K562 (cell line): ENCODE measurements at places on chromosomes 5 and 9. TPM values are rescaled to one million over a fixed set of nuclear protein-coding genes. Genes with fewer than 3 reads are reported as not detected.

PHYHD1 gene
- 0.32 and 0.91 TPM in 2 replicates for polyA plus RNA-seq

IL7R gene
- 0.03 TPM in 1 of 2 replicates, not detected in the other for polyA plus RNA-seq

AMBP gene
- polyA plus RNA-seq = not detected in 2 replicates

RBM22 gene
- 37.1 and 38.3 TPM in 2 replicates for polyA plus RNA-seq

RMRP gene
- polyA plus RNA-seq = 968 and 2,315 TPM in 2 replicates

ORM2 gene
- not detected in 2 replicates for polyA plus RNA-seq

CMBL gene
- 109 and 128 TPM in 2 replicates for polyA plus RNA-seq

RNF183 gene
- polyA plus RNA-seq = 0.08 and 0.11 TPM in 2 replicates

ELOVL7 gene
- polyA plus RNA-seq = 6.9 and 8.9 TPM in 2 replicates

PCDHA7 gene
- not detected in 2 replicates for polyA plus RNA-seq

HTR4 gene
- 0.09 TPM in 1 of 2 replicates, not detected in the other for polyA plus RNA-seq

MEGF10 gene
- polyA plus RNA-seq = not detected in 2 replicates

GABRG2 gene
- polyA plus RNA-seq = 0.03 TPM in 1 of 2 replicates, not detected in the other

SLC1A3 gene
- polyA plus RNA-seq = not detected in 2 replicates

ADGRV1 gene
- polyA plus RNA-seq = 50.7 and 51.8 TPM in 2 replicates

PCDHA9 gene
- not detected in 2 replicates for polyA plus RNA-seq

PCDHA4 gene
- not detected in 2 replicates for polyA plus RNA-seq

CCNI2 gene
- polyA plus RNA-seq = not detected in 2 replicates

FAM153A gene
- polyA plus RNA-seq = not detected in 2 replicates

OTP gene
- polyA plus RNA-seq = 0.04 and 0.05 TPM in 2 replicates

TPRN gene
- polyA plus RNA-seq = 11.8 and 14.4 TPM in 2 replicates

CNTNAP3B gene
- 0.68 and 0.69 TPM in 2 replicates for polyA plus RNA-seq

PCDHA10 gene
- polyA plus RNA-seq = not detected in 2 replicates

CBY3 gene
- not detected in 2 replicates for polyA plus RNA-seq

SMIM3 gene
- polyA plus RNA-seq = 12.8 and 13.5 TPM in 2 replicates

TCF7 gene
- 5.4 and 5.8 TPM in 2 replicates for polyA plus RNA-seq

NUTM2G gene
- not detected in 2 replicates for polyA plus RNA-seq

PTGER4 gene
- polyA plus RNA-seq = not detected in 2 replicates

MARCHF11 gene
- polyA plus RNA-seq = not detected in 2 replicates
